Mucosa of descending colon (tissue), 3 donors: ENCODE measurements at places on chromosomes 3 and 15.

DNA sequence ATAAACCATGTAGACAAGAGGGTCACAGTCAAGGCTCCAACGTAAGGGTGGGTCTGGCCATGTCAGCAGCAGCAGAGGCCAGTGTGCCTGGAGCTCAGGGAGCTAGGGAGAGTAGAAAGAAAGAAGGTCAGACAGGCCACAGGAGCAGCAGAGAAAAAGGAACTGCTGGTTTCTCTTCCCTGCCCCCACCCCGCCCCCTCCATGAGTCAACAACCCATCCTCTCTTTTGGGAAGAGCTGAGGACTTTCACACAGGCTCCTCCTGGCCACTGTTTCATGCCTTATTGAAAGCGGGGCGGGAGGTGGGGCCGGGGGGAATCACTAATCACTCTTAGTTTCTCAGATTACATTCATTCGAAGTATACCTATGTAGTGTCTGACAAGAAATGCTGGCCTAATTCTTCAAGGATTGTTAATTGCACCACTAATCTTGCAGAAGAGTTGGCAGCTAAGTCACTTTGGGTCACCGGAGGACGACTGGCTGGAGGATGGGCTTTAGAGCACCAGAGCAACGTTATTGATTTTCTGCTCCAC is 9.1 kb upstream of the SCG3 start:
- DNase-seq, result no peak

GRCh38 chr15:58588096-58588495 is 156.3 kb downstream of the LIPC start:
- DNase-seq, result no peak

DNA sequence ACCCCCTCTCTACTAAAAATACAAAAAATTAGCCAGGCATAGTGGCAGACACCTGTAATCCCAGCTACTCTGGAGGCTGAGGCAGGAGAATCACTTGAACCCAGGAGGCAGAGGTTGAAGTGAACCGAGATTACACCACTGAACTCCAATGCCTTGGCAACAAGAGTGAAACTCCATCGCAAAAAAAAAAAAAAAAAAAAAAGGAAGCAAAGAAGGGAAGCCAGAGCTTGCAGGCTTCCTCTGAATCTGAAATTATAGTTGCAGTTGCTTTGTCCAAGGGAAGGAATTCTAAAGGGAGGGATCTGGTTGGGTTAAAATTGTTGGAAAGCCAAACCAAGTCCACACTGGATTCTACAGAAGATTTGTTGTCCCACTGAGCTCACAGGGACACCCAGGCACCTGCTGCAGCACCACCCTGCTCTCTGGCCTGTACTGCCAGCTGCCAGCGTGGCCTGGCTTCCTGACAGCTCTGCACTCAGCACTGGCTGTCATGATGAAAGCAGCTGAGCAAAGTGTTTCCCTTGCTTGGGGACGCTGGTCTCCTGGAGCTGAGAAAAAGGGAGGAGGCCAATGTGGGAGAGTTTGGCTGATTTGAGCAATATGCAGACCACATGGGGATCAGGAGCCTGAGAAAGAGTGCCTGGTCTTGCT is 88.8 kb upstream of the HES1 start:
- DNase-seq, result peak; percentile 81

DNA sequence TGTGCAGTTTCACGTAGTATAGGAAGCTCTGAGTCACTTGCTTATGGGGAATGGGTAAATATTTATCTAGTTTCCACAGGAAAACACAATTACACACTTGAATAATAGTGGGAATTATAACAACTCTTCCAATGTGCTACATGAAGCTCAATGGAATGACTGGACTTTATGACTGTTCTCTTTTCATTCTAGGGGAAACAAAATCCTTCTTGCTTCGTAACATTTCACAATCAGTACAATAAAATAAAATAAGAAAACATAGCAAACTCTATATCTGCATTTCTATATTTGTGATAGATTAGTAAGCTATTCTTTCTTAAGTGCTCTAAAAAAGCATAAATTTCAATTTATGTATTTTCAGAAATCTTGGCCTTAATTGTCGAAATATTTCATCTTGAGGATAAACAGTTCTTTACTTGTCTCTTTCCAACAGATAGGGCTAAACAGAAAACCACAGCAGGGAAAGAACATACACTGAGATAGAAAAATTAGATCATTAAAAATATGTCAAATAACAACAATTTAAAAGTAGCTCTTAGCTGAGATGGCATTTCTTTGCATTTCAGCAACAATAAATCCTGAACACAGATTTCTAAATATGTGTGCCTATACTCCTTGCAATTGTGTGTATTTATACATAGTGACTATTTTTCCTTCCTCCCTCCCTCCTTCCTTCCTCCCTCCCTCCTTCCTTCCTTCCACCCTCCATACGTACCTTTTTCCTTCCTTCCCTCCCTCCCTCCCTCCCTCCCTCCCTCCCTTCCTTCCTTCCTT is 395.5 kb upstream of the KCNMB2 start:
- DNase-seq, result no peak

- peak; percentile 68 for DNase-seq
Observed at GRCh38 chr3:48468329-48468731, 21.8 kb downstream of the ATRIP start.

- no peak for DNase-seq
Observed at GRCh38 chr3:174002543-174002942, 605.0 kb downstream of the NLGN1 start.

- no peak for DNase-seq
Observed at GRCh38 chr3:58722561-58722960, 56.0 kb upstream of the FAM3D start.

GRCh38 chr15:93217343-93217742 is 128.3 kb upstream of the RGMA start:
- DNase-seq, result no peak

DNA sequence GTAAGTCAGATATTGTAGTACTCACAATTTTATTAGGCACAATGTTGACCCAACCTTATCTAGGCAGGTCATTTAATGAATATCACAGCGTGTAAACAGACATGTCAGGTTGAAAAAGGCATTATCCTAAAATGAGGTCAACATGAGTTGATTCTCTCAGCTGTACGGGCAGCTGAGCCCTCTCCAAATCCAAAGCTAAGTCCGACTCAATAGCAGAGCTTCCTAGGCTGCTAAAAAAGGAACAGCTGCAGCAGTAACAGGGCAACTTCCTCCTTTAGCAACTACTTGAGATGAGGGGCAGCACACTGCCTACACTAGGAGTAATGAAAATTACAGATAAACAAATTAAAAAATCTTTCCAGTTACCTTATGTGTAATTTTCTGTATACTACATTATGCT is 189.2 kb downstream of the CADM2 start:
- DNase-seq, result no peak
